ENCODE measurements at places on chromosomes 13 and 19.

DNA sequence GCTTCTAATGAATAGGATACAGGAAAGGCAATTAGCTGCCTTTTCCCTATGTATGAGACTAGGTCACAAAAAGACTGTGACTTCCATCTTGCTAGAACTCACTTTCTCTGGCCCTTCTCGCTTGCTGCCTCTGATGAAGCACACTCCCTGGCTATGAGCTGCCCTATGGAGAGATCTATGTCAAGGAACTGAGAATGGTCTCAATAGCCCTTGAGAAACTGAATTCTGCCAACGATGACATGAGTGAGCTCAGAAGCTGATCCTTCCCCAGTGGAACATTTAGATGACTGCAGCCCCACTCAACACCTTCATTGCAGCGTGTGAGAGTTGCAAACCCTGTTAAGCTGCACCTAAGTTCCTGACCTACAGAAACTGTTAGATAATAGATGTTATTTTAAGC, 309.8 kb downstream of the COG6 start:
- no peak for DNase-seq
- peaks cover 4% of the 10 kb centered on the region for H3K27me3 ChIP-seq
- peaks cover 2% of the 10 kb centered on the region for H3K4me1 ChIP-seq
- peaks cover 4% of the 10 kb centered on the region for H3K36me3 ChIP-seq
- no peak overlapping the region for H3K27ac ChIP-seq
- H3K4me3 ChIP-seq, result no peak overlapping the region

DNA sequence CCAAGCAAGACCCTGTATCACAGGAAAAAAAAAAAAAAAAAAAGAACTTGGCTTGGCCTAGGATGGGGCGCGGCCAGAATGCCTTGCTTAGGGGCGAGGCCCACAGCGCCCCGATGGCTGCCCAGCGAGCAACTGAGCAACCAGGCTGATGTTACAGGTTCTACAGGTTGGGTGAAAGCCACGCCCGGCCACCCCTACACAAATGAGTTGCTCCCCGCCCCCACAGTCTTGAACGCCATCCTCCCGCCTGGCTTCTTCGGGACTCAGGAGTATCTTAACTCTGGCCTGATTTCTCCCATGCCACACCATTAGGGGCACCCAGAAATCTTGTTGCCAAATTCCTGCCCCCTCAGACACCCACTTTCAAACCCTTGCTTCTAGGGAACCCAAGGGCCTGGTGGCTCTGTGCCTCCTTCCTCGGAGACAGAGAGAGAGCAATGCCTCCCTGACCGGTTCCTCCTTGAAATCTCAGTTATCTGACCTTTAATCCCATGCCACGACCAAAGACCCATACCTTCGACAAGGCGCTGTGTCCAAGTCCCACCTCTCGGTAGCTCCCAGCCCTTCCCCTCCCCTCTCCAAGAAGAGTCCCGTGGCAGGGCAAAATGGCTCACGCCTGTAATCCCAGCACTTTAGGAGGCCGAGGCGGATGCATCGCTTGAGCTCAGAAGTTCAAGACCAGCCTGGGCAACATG, 1.1 kb upstream of the CBLC start:
- no peaks in the 10 kb centered on the region for H3K27me3 ChIP-seq
- no peaks in the 10 kb centered on the region for H3K4me1 ChIP-seq
- H3K4me3 ChIP-seq, result no peak overlapping the region
- no peaks in the 10 kb centered on the region for H3K36me3 ChIP-seq

GRCh38 chr19:38799104-38799503, 10.1 kb downstream of the LGALS7B start:
- H3K4me3 ChIP-seq, result no peak overlapping the region
- no peaks in the 10 kb centered on the region for H3K4me1 ChIP-seq
- no peak for DNase-seq
- H3K27ac ChIP-seq, result no peak overlapping the region
- no peaks in the 10 kb centered on the region for H3K27me3 ChIP-seq

DNA sequence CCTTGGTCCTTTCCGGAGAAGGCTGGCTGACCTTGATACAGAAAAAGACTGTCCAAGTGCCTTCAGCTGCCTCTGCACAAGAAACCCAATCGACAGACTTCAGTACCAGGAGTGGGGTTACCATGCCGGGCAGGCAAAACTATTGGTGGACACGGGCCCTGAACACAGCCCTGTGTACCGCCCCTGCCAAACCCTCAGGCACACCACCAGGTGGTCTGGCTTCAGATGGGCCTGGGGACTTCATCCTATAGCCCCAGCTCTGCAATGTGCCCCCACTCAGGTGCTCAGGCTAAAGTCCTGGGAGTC, 17.5 kb downstream of the TCF3 start:
- peaks cover 3% of the 10 kb centered on the region for H3K4me1 ChIP-seq
- H3K27ac ChIP-seq, result no peak overlapping the region
- DNase-seq, result no peak
- H3K36me3 ChIP-seq, result peaks cover 17% of the 10 kb centered on the region
- no peak overlapping the region for H3K4me3 ChIP-seq
- H3K27me3 ChIP-seq, result no peaks in the 10 kb centered on the region

DNA sequence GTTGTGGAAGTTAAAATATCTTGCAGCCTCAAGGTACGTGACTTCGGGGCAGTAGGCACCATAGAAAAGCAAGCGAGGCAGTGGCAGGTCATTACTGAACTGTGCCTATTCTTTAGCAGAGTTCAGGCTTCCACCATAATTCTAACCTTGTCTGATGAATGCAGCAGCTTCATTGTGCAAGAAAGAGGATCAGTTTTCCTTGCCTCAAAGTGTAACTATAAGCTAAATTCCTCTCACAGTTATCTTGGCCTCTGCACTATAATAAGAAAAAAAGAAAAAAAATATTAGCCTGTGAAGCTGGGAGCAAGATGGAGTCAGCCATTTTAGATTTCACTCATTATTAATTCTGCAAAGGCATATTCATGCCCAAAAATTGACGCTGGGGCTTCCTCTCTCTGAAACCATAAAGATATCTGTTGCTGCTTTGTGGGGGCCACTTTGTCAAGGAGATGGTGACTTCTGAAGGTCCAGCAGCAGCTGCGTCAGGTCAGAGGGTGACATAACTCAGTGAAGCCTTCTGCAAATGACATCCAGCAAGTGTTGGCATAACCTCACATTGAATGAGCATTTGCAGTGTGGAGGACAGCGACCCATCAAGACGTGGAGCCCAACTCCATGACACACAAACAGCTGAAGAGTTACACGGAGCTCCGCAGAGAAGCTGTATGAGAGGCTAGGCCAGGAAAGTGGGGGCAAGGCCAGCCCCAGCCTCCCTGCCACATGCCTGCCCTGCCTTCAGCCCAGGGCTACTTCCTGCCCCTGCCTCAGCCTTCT, 23.1 kb upstream of the SACS start:
- H3K27me3 ChIP-seq, result peaks cover 1% of the 10 kb centered on the region
- no peak for DNase-seq
- no peaks in the 10 kb centered on the region for H3K4me1 ChIP-seq
- no peak overlapping the region for H3K4me3 ChIP-seq

- H3K27me3 ChIP-seq, result no peaks in the 10 kb centered on the region
- no peak overlapping the region for H3K27ac ChIP-seq
- H3K4me3 ChIP-seq, result no peak overlapping the region
- no peaks in the 10 kb centered on the region for H3K36me3 ChIP-seq
- DNase-seq, result no peak
- H3K4me1 ChIP-seq, result peaks cover 12% of the 10 kb centered on the region
These were observed 91.0 kb upstream of the MYCBP2 start for GRCh38 chr13:77417897-77418296.

DNA sequence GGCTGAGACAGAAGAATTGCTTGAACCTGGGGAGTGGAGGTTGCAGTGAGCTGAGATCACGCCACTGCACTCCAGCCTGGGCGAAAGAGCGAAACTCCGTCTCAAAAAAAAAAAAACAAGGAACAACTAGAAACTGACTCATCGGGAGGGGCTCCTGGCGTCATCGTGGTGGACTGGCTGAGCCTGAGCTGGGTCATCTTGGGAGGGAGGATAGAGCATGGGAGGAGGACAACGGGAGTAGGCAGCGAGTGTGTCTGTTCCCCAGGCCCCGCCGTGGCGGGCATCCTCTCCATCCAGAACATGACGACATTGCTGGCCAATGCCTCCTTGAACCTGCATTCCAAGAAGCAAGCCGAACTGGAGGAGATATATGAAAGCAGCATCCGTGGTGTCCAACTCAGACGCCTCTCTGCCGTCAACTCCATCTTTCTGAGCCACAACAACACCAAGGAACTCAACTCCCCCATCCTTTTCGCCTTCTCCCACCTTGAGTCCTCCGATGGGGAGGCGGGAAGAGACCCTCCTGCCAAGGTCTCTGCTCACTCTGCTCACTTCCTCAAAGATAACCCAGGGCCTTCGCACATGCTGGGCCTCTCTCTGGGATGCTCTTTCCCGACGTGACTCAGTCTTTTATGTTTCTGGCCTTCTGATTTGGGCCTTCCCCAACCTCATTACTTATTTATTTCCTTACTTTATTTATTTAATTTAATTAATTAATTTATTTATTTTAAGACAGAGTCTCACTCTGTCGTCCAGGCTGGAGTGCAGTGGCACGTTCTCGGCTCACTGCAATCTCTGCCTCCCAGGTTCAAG, 16.6 kb downstream of the DDX39A start:
- peaks cover 10% of the 10 kb centered on the region for H3K4me1 ChIP-seq
- H3K27ac ChIP-seq, result no peak overlapping the region
- no peak for DNase-seq
- no peaks in the 10 kb centered on the region for H3K27me3 ChIP-seq
- peaks cover 65% of the 10 kb centered on the region for H3K36me3 ChIP-seq

GRCh38 chr13:113597391-113598080, 13.0 kb downstream of the TFDP1 start:
- H3K4me3 ChIP-seq, result no peak overlapping the region
- H3K4me1 ChIP-seq, result peaks cover 6% of the 10 kb centered on the region
- H3K27ac ChIP-seq, result no peak overlapping the region
- DNase-seq, result no peak
- H3K36me3 ChIP-seq, result peaks cover 53% of the 10 kb centered on the region

GRCh38 chr13:21837288-21837687, 166.4 kb downstream of the FGF9 start:
- no peaks in the 10 kb centered on the region for H3K36me3 ChIP-seq
- H3K4me3 ChIP-seq, result no peak overlapping the region
- peaks cover 3% of the 10 kb centered on the region for H3K27me3 ChIP-seq
- H3K27ac ChIP-seq, result no peak overlapping the region

- peaks cover 1% of the 10 kb centered on the region for H3K36me3 ChIP-seq
- H3K4me1 ChIP-seq, result peaks cover 26% of the 10 kb centered on the region
These were observed 31.5 kb downstream of the COL4A2 start for GRCh38 chr13:110338441-110339101.

DNA sequence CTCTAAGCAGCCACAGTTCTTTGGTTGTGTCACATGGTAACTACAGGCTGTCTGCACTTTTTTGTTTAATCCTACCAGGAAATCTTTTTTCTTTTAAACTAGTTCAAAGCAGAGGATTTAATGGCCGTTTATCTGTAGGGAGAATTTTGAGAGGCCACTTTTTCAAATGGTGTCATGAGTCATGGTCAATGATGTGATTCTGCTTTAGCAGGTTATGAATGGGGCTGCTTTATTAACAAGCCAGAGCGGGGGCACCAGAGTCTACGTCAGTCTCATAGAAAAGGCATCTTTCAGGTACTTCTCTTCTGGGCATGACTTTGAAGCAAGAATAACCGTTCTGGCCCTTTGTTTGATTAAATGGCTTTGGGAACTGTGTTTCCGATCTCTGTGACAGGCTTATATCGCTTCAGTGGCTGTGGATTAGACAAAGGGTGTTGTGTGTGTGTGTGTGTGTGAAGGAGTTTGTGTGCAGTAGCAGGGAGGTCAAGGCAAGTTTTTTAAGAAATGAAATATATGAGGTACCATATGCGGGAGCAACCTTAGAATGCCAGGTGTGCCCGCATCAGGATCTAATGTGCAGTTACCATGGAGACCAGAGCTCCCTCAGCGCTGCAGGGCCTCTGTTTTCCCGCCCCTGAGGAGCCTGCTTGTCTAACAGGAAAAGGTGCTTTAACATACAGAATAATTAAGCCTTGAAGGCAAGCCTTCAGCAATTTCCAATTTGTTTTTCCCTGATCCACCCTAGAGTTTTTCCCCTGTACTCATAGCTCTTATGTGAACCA, 120.5 kb downstream of the KATNAL1 start:
- no peaks in the 10 kb centered on the region for H3K27me3 ChIP-seq
- H3K4me3 ChIP-seq, result no peak overlapping the region
- H3K4me1 ChIP-seq, result peaks cover 2% of the 10 kb centered on the region
- DNase-seq, result no peak
- peaks cover 2% of the 10 kb centered on the region for H3K36me3 ChIP-seq
- H3K27ac ChIP-seq, result no peak overlapping the region

DNA sequence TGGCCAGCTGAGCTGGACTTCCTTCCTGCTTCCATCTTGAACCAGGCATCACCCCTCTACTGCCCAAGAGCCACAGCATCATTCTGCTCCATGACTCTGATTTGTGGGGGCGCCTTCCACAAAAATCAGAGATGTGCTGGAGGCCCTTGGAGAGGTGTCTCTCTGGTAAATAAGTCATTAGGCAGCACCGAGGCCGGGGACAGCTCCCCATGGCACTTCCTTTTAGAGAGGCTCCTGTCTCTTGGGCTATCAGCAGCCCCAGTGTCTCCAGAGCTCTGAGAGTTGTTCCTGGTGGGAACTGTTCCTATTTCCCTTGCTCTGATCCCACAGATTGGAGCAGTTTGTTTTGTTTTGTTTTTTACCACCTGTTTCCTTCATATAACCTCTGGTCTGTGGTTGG, 19.9 kb downstream of the NWD1 start:
- no peak for DNase-seq
- no peak overlapping the region for H3K4me3 ChIP-seq
- H3K27ac ChIP-seq, result no peak overlapping the region
- no peaks in the 10 kb centered on the region for H3K36me3 ChIP-seq
- no peaks in the 10 kb centered on the region for H3K4me1 ChIP-seq
- H3K27me3 ChIP-seq, result peaks cover 13% of the 10 kb centered on the region

GRCh38 chr19:19656451-19657396, 6.8 kb downstream of the ATP13A1 start:
- H3K27ac ChIP-seq, result no peak overlapping the region
- H3K27me3 ChIP-seq, result no peaks in the 10 kb centered on the region
- peaks cover 34% of the 10 kb centered on the region for H3K36me3 ChIP-seq
- peaks cover 10% of the 10 kb centered on the region for H3K4me1 ChIP-seq

GRCh38 chr13:25518441-25518840, 146.7 kb downstream of the ATP8A2 start:
- no peak overlapping the region for H3K27ac ChIP-seq
- no peak for DNase-seq
- no peaks in the 10 kb centered on the region for H3K36me3 ChIP-seq
- H3K4me3 ChIP-seq, result no peak overlapping the region
- H3K27me3 ChIP-seq, result peaks cover 6% of the 10 kb centered on the region

DNA sequence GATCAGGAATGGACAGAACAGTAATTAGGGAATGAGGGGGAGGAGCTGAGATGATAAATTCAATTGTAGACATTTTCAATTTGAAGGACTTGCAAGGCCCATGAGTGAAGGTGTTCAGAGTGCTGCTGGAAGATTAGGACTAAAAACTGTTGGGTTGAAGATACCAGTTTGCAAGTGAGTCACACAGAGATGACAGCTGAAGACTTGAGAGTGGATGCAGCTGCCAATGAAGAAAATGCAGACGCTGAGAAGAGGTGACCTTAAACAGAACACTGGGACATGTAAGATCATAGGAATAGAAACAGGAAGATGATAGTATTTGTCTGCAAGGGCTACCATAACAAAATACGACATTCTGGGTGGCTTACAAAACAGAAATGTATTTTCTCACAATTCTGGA, 1716.5 kb upstream of the SLC10A2 start:
- H3K4me3 ChIP-seq, result no peak overlapping the region
- no peaks in the 10 kb centered on the region for H3K36me3 ChIP-seq
- H3K27me3 ChIP-seq, result no peaks in the 10 kb centered on the region
- no peak overlapping the region for H3K27ac ChIP-seq

- no peak overlapping the region for H3K27ac ChIP-seq
- H3K4me1 ChIP-seq, result peaks cover 5% of the 10 kb centered on the region
- H3K4me3 ChIP-seq, result no peak overlapping the region
- no peaks in the 10 kb centered on the region for H3K36me3 ChIP-seq
These were observed 5.3 kb downstream of the ARHGEF7 start for GRCh38 chr13:111120422-111120821.
